ENCODE measurements at places on chromosomes 11 and 22.

DNA sequence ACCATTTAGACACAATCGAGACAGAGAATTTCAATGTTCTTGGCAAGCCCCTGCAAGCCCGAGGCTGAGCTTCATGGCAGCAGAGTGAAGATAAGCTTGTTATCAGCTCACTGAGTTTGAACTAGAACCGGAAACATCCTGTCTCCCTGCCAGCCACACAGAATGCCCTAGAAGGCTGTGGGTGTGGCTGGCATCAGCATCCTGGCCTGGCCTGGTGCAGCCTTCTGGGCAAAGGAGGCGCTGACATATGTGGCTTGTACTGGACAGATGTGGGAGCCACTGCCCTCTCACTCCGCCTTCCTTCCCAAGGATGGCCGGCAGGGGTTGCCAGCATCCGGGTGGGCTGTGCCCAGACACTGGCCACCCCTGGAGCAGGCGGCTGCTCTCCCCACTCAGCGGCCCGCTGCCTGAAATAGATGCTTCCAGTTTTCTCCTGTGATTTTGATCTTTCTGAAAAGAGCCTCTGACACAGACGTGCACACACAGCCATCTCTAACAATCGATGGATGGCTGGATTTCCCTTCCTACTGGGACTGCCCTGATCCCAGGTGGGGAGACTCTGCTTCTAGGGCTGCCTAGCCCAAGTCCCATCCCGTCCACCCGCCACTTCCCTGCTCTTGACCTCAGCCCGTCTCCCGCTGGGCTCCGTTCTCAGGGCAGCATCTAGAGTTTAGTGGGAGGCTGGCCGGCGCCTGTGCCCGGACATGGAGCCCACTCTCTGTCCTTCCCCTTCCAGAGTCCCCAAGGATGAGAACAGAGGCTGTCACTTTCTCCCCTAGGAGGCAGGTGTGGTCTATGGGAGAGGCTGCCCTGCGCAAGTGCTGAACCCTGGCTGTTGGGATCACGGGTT is 149.7 kb downstream of the CTTN start:
- DNase-seq: no peak

DNA sequence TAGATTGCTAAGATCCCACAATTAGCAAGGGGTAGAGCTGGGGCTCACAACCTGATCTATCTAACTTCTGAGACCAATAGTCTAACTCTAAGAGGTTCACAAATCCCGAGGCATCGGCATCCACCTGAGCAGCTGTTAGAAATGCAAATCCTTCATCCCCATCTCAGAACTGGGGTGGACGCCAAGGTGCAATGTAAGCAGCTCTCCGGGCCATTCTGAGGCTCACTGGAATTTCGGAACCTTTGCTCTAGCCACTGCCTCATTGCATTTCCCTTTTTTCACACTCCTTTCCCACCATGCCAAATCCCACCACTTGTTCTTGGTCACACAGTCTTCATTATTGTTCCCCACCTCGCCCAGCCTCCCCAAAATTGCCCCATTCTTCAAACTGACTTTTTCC is 29.8 kb downstream of the MAML2 start:
- DNase-seq: no peak

DNA sequence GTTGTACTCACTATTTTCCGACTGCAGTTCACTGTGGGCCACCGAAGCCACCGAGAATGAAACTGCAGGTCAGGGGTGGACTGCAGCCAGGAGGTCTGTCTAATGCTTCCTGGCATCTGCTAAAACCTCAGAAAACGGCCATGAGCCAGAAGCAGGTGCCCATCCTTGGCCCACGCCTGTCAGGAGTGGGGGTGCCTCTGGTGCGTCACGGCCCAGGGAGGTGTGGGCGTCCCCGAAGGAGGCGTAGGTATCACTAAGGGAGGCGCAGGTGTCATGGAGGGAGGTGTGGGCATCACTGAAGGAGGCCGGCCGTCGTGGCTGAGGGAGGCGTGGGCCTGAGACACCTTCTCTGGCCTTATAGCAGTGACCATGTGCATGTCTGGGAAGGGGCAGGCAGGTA is 456.2 kb downstream of the TBC1D22A start:
- DNase-seq: no peak

GRCh38 chr11:13317293-13318080 is 39.9 kb downstream of the BMAL1 start:
- no peak for DNase-seq

DNA sequence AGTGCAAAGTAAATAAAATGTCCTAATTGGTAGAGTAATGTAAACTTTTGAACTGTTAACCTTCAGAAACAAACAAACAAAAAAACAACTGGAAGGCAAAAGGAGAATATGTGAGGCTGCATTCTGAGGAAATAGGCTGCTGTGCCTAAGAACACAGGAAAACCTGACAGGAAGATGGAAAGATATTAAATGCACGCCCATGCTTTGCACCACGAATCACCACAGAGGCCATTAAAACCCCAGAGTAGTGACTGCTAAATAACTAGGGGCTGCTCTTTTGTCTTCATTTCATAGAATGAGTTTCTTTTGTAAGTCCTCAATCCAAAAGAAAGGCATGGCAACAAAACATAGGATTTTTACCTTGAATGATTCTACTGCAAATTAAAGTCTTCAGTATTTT is 436.0 kb downstream of the RAB38 start:
- no peak for DNase-seq

DNA sequence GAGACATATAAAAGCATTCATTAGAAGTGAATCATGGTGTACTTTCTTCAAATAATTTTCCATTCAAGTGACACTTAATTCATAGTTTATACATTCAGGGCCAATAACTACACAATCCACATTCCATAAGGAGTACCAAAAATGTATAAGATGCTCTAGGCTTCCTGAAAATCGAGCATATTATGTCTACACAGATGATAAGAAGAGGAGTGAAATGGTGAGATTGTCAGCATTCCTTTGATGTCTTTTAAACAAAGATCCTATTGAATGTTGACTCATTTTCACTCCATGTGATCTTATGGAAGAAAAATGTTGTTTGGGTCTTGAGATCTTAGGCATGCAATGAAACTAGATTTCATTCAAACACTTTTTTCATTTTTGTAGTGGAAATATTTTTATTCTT is 843.2 kb downstream of the KCNA4 start:
- no peak for DNase-seq

GRCh38 chr22:49266561-49267519 is 560.8 kb downstream of the BRD1 start:
- no peak for DNase-seq

DNA sequence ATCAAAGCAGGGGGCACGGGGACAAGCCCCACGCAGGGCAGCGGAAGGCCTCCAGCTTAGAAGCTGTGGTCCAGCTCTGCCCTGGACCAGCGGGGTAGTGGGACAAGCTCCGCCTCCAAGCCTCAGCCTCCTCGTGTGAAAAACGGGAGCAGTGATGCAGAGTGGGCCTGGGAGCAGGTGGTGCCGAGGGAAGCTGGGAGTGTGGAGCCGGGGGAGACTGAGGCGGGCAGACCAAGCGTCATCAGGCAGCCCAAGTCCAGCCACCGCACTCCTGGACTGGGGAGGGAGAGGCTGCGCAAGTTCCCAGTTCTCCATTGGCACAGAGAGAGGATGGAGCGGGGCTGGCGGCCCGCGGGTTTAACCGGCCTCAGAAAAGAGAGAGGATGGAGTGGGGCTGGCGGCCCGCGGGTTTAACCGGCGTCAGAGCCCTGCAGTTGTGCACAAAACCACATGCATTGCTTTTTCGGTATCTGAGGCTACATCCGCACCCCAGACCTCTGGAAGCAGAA is 68.1 kb upstream of the PHF21B start:
- DNase-seq: no peak

DNA sequence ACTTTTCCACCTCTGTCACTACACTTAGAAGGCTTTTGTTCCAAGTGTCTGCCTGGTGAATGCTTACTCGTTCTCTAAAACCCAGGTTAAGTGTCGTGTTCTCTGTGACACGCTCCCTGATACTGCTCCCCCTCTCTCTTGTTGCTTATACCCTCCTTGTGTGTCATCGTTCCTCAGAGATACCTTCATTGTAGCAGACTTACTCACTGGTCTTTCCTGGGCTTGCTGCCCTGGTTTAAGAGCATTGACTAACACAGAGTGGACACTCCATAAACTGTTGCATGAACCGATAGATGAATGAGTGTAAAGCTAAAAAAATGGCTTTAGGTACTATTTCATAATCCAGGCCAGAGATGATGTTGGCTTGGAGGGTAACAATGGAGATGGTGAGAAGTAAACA is 171.3 kb downstream of the GRIK4 start:
- DNase-seq: no peak

GRCh38 chr11:33376331-33377310 is 119.4 kb downstream of the HIPK3 start:
- DNase-seq: no peak

- no peak for DNase-seq
Observed at GRCh38 chr11:97109078-97109477, 719.3 kb downstream of the JRKL start.

- no peak for DNase-seq
Observed at GRCh38 chr11:86134580-86135318, 65.9 kb upstream of the PICALM start.

- no peak for DNase-seq
Observed at GRCh38 chr22:36806835-36807234, 10.0 kb downstream of the PVALB start.

DNA sequence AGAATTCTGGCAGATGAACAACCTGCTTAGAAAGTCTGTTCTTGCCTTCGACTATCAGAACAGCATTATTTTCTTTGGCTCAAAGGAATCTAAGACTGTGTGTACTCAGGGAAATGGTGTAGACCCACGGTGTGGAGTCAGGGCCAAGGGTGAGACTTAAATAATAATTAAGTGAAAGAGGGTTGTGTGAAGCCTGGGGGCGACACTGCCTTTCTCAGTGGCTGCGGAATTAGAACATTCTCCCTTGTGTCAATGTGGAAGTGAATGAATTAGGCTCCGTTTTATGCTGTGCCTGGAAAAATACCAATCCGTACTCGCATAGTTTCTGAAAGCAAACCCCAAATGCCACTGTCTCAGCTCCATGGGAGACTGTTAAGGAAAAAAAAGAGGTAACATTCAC is 50.7 kb downstream of the NAV2 start:
- no peak for DNase-seq

- DNase-seq: no peak
Observed at GRCh38 chr22:38718414-38718813, 12.7 kb downstream of the GTPBP1 start.

DNA sequence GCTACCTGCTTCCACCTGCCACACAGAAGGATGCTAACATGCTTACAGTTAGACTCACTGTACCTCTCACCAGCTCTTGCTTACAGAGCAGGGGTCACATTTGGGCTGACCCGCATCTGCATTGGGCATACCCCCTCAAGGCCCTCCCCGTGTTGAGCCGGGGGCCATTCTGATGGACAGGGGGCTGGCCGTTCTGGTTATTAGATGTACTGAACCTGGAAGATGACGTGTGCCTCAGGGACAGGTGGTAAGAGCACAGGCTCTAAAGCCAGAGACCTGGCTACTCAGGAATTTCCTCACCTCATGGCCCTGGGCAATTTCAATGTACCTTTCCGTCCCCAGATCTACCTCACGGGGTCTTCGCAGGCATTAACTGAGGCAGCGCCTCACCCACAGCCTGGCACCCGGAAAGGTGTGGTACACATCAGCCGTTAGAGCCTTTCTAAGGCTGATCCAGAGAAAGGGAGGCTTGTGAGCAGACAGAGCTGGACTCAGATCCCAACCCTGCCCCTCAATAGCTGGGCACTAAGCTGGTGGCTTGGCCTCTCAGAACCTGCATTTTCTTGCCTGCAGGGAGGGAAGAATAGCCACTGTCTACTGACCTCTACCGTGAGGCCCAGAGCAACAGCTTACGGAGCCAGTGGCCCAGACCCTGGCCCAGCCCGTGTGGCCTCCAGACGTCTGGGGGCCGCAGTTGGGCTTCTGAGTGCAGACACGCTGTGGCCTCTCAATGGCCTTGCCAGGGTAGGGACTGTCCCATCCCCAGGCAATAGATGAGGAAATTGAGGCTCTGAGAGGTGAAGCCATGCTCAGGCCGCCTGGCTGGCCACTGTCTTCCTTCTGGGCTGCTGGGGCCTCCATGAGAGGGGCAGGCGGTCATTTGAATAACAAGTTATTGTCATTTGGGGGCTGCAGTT is 100.6 kb downstream of the MORC2 start:
- DNase-seq: no peak

- DNase-seq: no peak
Observed at GRCh38 chr22:33921525-33922348, 1.5 kb upstream of the LARGE1 start.

DNA sequence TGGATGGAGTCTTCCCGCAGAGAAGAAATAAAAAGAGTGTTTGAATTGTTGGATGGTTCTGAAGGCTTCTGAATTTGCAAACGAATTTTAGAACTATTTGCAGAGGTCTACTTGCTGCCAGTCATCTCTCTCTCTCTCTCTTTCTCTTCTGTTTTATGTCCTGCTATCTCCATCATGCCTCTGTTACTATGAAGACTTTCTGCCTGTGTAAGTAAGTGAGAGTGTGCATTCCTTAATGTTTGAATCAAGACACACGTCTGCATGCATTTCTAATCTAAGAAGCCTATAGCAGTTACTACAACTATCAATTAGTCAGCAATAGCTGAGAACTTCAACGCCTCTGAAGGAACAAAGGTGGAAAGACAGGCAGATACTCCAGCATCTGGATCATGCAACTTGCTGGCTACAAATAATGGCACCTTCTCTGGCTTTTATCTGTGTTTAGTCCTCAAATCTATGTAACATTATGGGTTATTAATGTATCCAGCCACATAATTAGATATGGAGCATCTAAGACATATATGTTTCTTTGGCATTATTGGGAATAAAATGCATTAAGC is 191.5 kb upstream of the BLID start:
- no peak for DNase-seq

DNA sequence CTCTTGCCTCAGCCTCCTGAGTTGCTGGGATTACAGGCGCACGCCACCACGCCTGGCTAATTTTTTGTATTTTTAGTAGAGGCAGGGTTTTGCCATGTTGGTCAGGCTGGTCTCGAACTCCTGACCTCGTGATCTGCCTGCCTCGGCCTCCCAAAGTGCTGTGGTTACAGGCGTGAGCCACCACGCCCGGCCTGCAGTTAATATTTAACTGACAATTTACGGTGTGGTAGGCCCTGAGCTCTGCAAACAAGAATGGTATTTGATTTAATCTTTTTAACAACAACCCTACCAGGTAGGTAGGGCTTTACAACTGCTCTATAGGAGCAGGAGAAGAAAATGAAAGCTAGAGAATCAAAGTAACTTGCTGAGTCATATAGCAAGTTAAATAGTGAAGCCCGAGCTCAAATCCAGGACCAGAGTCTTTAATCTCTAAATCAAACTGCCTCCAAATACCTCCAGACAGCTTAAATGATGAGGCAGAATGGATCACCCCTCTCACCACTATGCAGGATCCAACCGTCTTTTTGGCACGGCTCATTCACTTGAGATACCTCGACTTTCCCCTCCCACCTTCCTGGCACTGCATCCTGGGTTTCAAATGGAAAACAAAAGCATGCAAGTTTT is 9.4 kb downstream of the UEVLD start:
- DNase-seq: no peak

- no peak for DNase-seq
Observed at GRCh38 chr11:59185386-59185945, 13.5 kb downstream of the DTX4 start.

DNA sequence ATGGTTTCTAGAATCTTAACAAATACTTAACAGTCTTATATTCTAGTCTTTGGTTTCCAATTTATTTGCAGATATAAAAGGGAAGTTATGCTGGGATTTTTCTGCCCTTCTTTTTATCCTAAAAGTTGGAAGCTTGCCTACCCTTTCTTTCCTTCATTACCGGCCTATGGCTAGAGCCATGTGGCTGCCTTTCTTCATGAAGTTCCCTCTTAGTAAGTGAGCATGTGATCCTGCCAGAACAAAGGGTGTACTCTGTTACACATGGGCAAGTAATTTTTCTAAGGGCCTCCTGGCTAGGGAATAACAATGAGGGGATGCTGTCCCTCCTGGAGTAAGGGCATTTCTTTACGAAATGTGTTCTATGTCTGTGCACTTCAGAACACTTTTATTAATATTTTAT is 252.1 kb upstream of the PITPNB start:
- DNase-seq: no peak
